ENCODE measurements at places on chromosomes 7 and 10. TPM values are rescaled to one million over a fixed set of nuclear protein-coding genes. Genes with fewer than 3 reads are reported as not detected.
A peak's percentile ranks its signal among the peaks of the same experiment; 100 is the strongest.

- no peak for DNase-seq
Observed at GRCh38 chr7:139072796-139073195, 36.7 kb downstream of the ZC3HAV1 start.

CDC14C gene
- not detected for total RNA-seq

RPEL1 gene
- total RNA-seq: not detected

DNA sequence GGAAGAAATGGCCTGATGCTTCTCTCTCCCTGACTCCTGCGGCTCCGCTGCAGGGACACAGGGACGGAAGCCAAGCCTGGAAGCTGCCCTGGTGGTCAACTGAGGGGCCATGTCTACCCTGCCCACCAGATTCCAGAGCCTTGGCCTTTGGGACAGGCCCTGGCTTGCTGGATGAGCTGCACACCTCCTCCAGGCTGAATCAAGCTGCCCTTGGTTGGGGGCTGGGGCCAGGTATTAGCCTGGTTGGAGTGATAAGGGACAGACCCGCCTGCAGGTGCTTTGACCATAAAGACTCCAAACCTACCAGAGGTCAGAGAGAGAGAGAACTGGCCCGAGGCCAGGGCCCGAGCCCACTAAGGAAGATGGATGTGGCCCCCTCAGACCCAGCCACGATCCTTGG lies 30.1 kb downstream of the CRHR2 start:
- no peak for DNase-seq

DNA sequence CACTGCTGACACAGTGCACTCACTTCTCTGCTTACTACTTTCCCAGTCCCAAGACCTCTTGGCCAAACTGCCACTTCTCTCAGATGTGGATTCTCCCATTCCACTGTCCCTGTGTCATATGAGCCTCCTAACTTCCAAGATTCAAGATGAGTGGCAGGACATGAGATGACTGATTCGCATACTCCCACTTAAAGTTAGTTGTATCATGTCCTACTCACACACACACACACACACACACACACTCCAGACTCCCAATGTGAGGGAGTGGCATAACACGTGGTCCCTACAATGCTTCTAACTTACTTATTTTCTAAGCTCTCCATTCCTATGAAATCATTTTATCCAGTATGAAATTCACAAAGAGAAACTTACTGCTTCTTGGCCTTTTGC lies 67.0 kb upstream of the CAV2 start:
- no peak for DNase-seq

DNA sequence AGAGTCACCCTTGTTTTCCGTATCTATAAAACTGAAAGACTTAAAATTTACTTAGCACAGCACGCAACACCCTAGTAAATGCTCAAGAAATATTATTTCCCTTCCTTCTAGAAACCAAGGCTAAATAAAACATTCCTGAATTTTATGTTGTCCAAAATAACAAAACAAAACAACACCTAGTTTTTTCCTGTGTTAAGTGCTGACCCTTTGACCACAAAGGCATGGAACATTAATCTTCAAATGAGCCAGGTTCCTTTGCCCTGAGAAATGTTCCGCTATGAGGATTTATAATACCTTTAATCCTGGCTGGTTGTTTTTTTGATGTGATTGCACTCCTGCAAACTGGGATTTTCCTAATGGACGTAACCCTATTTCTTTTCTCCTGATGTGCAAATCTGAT lies 29.0 kb upstream of the DGKI start:
- DNase-seq: no peak

- DNase-seq: no peak
Observed at GRCh38 chr10:83516788-83517187, 622.5 kb upstream of the GHITM start.

GRCh38 chr10:48205918-48206317 lies 68.6 kb downstream of the FRMPD2 start:
- no peak for DNase-seq

- DNase-seq: no peak
Observed at GRCh38 chr7:148584154-148584827, 6.3 kb upstream of the C7orf33 start.

FKBP6 gene
- total RNA-seq: not detected

DNA sequence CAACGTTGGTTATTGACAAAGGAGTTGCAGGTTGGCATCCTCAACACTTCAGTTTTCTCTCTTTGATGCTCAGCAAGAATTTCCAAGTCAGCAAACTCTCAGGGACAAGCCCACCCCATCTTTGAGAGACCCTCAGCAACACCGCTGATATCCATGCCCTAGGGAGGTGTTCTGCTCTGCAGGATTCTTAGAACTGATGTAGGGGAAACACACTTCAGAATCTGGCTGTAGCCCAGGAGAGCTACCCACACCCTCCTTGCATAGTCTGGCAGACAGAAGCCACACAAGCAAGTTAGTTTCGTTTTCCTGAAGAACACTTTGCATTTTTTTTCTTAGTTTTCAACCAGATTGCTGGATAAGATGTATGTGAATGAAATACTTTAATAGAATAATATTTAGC lies 822 bp downstream of the SAMD9L start:
- DNase-seq: peak; percentile 6

GRCh38 chr7:141013345-141013715 lies 1.4 kb downstream of the MRPS33 start:
- no peak for DNase-seq

DNA sequence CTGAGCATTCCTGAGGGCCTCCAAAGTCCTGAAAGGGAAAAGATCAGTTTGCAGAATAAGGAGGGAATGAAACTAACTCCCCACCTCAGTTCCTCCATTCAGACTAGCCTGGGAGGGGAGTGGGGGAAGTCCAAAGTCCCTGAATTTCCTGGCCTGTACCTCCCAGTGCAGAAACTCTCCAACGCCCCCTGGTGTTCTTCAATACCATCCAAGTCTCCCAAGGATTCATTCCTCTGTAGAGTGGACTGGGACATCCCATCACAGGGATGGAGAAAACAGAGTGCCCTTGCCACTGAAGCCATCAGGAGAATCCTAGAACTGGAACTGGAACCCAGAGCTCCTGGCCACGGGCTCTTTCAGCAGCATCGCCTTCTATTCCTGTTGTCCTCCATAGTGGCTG lies 1.6 kb upstream of the COL13A1 start:
- no peak for DNase-seq

GHRHR gene
- not detected for total RNA-seq

- DNase-seq: no peak
Observed at GRCh38 chr10:13168781-13169180, 7.4 kb downstream of the MCM10 start.

GRCh38 chr7:22216832-22217475 lies 140.0 kb downstream of the RAPGEF5 start:
- no peak for DNase-seq

COL13A1 gene
- not detected for total RNA-seq

MALRD1 gene
- total RNA-seq: not detected

CUL2 gene
- total RNA-seq: 56.8 TPM

DNA sequence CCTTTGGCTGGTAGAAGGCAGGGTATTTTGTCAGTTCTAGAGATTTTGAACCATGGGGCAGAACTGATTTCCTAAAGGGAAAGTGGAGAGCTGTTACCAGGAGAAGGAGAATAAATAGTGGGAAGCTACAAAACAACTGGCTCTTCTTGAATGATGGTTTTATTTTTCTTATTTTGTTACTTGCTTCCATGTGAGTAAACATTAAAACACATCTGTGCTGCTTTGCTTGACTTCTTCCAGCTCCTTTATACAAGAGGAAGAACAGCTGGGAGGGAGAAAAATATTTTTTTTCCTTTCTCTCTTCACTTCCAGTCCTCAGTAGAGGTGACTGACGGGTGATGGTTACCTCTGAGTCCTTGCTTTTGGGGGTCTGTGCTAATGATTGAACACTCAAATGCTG lies 30.0 kb upstream of the SYPL1 start:
- no peak for DNase-seq

GRCh38 chr7:55485501-55486191 lies 86.7 kb downstream of the VOPP1 start:
- DNase-seq: no peak

DNA sequence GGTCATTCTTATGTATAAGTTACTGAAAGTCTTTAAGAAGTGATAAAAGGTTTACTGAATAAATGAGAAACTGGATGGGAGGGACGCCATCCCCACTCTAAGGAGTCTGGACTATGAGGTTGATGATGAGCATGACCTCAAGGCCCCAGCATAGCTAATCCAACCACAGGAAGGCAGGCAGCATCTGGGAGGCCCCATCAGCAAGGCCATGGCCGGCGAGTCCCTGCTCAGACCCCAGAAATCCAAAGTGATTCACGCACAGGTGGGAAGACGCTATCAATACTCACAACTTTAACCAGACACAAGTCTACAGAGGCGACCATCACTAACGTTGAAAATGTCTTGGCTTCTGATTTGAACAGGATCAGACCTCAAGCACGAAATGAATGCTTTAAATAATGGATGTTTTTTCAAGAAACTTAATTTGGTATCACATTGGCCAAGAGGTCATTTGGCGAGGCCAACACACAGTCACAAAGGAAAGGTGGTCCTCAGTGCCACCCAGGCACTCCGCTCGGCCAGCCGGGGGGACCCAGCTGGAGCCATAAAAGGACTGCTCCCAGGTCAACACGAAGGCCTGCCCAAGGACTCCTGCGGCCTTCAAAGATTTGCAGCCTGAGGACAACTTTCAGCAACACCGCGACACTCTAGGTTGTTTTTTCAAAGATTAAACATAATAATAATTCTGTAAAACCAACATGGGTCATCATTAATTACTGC lies 228.5 kb downstream of the PTPRN2 start:
- no peak for DNase-seq

LRRC61 gene
- 27.9 TPM for total RNA-seq

PPP1R17 gene
- total RNA-seq: not detected

GRCh38 chr7:20164425-20165145 lies 52.6 kb downstream of the MACC1 start:
- DNase-seq: no peak

WNT8B gene
- total RNA-seq: not detected

DNA sequence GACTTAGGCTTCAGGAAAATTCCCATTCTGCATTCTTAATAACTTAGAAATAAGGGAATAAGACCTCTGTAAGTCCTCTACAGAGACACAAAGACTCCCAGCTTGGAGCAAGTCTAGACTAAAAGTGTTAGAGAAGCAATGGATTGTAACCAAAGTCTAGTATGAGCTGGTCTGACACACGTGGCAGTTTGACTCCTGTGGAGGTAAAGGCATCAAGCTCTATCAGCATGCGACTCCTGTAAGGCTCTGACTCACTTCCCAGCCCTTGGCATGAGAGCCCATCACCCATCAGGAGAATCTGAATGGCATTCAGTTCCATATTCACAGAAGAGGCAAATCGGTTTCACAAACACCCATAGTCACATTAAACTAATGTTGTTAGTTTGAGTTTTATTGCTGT lies 4.4 kb upstream of the VSTM4 start:
- DNase-seq: no peak

GRCh38 chr10:107409522-107409921 lies 245.0 kb upstream of the SORCS1 start:
- no peak for DNase-seq

DNA sequence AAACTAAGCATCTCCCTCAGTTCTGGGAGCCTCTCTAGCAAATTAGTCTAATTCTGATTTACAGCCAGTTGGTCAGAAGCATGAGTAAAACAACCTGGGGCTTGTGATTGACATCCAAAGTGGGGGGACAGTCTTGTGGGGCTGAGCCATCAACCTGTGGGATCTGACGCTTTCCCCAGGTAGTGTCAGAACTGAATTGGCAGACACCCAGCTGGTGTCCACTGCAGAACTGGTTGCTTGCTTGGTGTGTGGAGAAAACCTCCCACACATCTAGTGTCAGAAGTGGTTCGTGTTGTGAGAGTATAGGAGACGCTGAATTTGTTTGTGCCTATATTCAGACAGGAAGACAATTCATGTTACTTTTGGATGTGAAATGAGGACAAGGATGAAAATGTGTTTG lies 92.2 kb upstream of the PDCD4 start:
- no peak for DNase-seq

ADAMTS14 gene
- not detected for total RNA-seq

DNA sequence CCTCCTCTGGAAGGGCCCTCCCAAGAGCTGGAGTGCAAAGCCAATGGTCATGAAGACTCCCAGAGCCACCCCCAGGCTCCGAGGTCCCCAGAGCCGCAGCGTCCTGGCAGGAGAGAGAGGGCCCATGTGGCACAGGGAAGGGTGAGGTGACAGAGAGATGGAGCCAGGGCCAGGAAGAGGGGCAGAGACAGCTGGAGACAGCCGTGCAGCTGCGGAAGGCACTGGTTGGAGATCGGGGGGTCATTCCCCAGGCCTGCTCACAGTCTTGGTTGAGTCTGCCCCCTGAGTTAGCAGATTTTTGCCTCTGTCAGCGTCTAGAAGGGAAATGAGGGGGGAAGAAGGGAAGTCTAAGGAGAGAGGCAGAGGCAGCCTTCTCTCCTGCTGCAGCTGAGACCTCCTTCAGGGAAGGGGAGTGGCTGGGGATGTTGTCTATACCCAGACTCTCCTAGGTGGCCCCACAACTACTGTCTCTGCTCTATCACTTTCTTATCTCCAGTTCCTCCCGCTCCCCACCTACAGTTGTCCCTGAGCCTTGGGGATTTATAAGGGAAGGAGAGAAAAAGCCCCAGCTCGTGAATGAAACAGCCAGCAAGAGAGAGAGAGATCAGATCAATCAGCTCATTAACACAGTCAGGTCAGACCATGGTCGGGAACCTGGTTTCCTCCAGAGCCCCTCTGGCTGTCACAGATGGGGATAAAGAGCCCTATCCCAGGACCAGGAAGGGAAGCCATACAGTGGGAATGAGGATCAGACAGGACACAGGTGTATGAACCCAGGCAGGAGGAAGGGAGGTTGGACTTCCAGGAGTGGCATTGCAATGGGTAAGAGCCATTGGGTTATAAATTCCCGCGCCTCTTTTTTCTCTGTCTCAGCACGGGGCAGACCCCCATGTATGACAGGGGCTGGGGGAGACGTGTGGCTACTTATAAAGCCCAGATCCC lies 1.2 kb downstream of the GAL3ST4 start:
- no peak for DNase-seq

DNA sequence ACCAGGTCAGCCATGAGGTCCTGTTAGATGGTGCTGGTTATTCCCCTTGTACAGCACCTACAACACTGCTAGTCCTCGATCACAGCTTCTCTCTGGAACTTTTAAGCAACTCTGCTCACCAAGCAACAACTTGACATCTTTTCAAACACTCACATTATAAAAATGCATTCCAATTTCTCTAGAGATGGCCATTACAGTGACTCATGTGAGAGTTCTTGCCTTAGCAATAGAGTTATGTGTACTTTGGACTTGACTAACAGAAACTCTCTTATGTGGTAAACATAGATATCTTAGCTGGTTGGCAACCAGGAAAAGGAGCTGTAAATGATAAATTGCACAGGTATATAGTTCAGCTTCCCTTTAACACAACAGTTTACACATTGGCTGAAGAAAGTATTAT lies 122.2 kb downstream of the PDE1C start:
- DNase-seq: no peak

DNA sequence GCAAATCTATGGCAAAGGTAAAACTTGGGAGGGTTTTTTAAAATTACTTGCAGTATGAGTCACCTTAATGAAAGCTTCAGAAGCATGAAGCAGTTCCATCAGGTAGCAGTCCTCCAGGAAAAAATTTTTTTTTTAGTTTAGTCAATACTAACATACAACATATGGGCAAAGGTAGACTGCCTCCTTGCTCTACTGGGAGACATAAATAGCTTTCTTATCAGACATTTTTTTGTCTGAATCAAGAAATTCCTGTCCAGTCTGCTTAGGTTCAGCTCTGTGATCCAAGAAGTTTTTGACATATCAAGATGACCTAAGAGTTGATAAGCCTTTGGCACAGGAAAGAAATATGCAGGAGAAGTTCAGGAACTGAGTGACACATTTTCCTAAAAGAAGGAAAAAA lies 171.5 kb upstream of the TCF7L2 start:
- DNase-seq: no peak

All from CD8-positive, alpha-beta memory T cell (primary cell).